Kidney (tissue), 22 donors: ENCODE measurements at places on chromosomes 2 and 18. TPM values are rescaled to one million over a fixed set of nuclear protein-coding genes. Genes with fewer than 3 reads are reported as not detected.

- DNase-seq = no peak
Observed at GRCh38 chr2:105784589-105784988, 39.9 kb downstream of the NCK2 start.

DNA sequence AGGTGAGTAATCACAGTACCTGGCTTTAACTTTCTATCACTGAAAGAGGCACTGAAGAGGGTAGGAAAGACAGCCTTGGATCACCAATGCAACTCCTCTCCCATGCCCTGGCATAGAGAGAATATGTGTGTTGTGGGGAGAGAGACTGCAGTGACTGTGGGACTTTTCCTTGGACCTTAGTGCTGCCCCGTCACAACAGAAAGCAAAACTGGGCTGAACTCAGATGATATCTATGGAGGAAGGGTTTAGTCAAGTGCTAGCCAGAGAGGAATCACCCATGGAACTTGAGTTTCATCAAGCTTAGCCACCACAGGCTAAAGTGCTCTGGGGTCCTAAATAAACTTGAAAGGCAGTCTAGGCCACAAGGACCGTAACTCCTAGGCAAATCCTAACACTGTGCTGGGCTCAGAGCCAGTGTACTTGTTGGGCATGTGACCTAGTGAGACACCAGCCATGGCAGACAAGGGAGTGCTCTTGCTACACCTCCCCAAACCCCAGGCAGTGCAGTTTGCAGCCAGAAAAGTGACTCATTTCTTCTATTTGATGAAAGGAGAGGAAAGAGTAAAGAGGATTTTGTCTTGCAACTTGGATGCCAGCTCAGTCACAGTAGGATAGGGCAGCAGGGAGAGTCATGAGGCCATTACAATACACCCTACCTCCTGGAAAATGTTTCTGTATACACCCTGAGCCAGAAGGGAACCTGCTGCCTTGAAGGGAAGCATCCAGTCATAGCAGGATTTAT, 105.8 kb upstream of the SPOPL start:
- DNase-seq = no peak

DNA sequence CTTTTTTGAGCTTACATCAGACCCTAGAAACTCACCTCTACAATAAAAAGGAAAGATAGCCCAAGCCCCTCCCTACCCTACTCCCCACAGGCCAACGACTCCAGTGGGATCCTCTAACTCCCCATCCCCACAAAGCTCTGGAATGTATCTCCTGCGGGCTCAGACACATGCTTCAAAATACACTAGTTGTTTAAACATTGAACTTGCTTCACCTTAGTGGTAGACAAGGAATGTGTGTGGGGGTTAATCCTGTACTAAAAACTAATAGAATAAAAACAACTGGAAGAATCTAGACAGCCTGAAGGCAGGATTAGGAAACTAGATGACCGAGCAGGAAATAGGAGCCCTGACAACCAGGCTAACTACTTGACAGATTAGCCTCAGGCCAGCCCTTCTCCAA, 211.5 kb downstream of the SUCLG1 start:
- DNase-seq = no peak

DNA sequence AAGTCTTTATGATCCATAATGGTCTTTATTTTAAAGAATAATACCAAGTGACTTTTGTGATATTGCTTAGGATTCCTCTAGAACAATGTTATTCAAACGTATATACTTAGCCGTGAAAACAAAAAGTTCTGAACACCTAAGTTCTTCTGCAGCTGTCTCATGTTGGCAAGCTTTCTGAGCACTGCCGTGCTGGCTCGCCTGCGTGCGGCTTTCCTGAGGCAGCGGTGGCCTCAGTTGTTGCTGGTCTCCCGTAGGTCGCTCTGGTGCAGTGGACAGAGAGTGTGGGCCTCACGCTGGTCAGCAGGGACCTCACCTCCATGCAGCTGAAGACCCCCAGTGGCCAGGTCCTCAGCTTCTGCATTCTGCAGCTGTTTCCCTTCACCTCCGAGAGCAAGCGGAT, 66.8 kb upstream of the NFATC1 start:
- no peak for DNase-seq

The CXCR4 gene
- 9.5 TPM for polyA plus RNA-seq
